Tibial nerve (tissue), 4 donors: ENCODE measurements at places on chromosomes 5 and 9. TPM values are rescaled to one million over a fixed set of nuclear protein-coding genes. Genes with fewer than 3 reads are reported as not detected.

- DNase-seq = no peak
Measured at GRCh38 chr9:88270413-88270812, 117.8 kb upstream of the SPIN1 start.

The SEMA6A gene
- total RNA-seq = 18.6 TPM

DNA sequence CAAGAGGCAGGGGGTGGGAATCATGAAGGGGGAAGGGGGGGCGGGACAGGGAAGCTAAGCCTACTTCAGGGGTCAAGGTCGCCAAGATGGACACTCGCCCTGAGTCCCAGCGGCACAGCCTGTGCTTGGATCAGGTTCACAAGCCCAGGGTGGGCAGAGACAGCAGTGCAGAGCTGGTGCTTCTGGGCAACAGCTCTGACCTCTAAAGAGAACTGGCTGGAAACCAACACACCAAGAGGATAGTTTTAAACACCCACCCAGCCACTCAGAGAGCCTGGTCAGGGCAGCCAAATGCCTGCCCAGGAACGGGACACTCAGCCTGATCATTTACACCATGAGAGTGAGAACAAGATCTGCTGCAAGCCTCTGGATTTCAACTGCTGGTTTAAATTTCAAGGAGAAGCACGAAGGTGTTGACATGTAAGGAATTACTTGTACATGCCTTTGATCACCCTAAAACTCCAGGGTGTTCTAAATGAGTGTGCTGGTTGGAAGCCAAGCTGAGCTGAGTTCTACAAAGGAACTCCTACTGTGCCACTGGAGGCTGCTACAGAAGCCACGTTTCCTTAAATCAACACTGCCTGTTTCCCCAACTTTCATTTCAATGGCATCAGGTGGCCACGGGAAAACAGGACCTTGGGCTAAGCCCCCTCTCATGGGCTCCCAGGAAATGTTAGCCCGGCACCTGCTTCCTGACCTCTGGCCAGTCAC lies 91.5 kb downstream of the TTLL11 start:
- DNase-seq = no peak

The PTGES gene
- total RNA-seq = 33.0 TPM

DNA sequence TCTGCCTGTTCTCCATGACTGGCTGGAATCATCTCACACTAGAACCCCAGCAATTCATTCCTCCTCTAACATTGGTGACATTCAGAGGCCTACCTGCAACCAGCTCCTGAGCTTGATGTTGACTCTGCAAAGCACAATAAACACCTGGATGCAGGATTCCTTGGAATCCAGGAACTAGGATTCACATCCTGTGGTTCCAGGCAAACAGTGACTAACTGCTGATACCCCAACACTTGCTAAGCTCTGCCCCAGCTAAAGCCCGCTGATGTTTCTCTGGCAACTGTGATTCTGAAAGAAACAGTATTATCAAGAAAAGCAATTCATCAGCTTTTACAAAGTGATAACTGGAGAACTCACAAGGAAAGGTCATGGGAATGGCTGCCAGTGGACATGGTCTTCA lies 29.2 kb downstream of the SUSD1 start:
- no peak for DNase-seq

GRCh38 chr5:13640270-13640669 lies 304.2 kb downstream of the DNAH5 start:
- DNase-seq = no peak

The CMYA5 gene
- total RNA-seq = 5.2 TPM

DNA sequence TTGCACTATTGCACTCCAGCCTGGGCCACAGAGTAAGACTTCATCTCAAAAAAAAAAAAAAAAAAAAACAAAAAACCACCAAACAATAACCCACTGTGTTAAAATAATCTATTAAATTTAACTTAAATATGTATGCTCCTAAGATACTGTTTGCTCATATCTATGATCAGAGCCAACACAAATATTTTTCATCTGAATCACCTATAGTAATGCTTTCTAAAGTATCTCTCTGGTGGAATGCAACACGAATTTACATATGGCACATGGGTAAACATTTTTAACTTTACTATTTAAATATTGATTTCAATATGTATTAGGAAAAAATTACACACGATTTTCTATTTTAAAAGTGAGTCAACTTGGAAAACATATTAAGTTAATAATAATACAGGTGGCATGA lies 196.4 kb downstream of the RFX3 start:
- DNase-seq = no peak

GRCh38 chr9:72538921-72539702 lies 17.7 kb downstream of the TMC1 start:
- no peak for DNase-seq

- no peak for DNase-seq
Measured at GRCh38 chr5:10902145-10902544, 141.1 kb upstream of the DAP start.

- no peak for DNase-seq
Measured at GRCh38 chr5:178651046-178651810, 24.4 kb upstream of the CLK4 start.

The C8G gene
- total RNA-seq = 3.3 TPM

The SPIN1 gene
- total RNA-seq = 62.8 TPM

GRCh38 chr5:78819166-78819565 lies 165.9 kb downstream of the ARSB start:
- no peak for DNase-seq

DNA sequence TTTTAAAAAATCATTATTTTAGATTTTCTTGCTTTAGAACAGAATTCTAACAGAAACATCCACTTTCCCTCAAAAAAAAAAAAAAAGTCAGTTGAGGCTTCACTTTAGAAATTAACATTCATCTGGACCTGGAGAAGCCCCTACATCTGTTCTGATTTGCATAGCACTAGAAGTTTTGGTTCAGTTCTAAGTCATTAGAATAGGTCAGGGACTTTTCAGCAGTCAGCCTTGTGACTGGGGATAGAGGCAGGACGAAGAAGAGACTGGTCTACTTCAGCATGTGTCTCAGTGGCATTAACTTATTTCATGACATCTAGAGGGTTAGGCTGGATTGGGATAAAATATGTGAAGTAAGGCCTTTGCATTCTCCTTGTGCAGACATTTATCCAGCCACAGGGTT lies 215.8 kb upstream of the DAB2 start:
- DNase-seq = no peak

- DNase-seq = no peak
Measured at GRCh38 chr9:106075960-106076327, 381.6 kb downstream of the TMEM38B start.

- DNase-seq = no peak
Measured at GRCh38 chr5:55636177-55636576, 75.9 kb downstream of the SLC38A9 start.

The LURAP1L gene
- total RNA-seq = 22.8 TPM

DNA sequence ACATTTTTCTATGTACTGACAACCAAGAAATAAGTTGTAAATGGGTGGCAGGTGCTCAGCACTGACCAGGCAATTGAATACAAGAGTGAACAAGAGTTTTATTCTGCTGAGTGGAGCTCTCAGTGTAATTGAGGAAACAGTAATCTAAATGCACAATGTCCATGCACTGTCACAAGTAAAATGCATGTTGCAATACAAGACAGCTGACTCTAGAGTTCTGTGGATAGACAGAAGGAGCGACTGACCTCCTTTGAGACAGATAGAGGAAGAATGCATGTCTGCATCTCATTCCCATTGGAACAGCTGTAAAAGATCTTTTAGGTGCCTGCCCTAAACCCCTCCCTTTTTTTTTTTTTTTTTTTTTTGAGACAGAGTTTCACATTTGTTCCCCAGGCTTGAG lies 299.0 kb downstream of the FBXL7 start:
- DNase-seq = no peak

The RGS7BP gene
- total RNA-seq = 0.60 TPM

The GDA gene
- total RNA-seq = 1.0 TPM

DNA sequence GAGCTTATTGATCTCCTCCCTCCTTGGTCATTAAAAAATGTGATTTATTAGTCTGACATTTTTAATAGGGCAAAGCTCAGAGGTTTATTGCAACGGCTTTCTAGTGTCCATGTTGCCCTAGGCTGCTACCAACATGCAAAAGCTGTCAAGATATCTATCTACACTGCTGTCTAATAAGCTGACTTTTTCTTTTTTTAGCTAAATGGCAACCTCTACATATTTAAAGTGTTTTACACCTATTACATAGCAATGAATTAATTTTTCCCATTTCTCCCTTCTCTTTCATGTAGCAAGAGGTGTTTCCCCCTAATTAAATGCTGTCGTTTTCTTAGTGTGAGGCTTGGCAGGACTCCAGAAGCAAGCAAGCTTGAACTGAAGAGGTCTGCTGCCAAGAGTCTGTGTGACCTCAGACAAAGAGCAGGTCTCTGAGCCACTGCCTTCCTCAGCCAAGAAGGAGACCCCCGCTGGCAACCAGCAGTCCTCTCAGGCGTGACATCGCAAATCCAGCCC lies 79.4 kb downstream of the GAS1 start:
- DNase-seq = no peak

The SVEP1 gene
- 53.8 TPM for total RNA-seq

- no peak for DNase-seq
Measured at GRCh38 chr9:3186751-3187150, 339.1 kb downstream of the RFX3 start.

The LCN9 gene
- not detected for total RNA-seq

- no peak for DNase-seq
Measured at GRCh38 chr5:115588640-115589039, 13.6 kb downstream of the TICAM2 start.

The NDUFB6 gene
- total RNA-seq = 50.6 TPM

DNA sequence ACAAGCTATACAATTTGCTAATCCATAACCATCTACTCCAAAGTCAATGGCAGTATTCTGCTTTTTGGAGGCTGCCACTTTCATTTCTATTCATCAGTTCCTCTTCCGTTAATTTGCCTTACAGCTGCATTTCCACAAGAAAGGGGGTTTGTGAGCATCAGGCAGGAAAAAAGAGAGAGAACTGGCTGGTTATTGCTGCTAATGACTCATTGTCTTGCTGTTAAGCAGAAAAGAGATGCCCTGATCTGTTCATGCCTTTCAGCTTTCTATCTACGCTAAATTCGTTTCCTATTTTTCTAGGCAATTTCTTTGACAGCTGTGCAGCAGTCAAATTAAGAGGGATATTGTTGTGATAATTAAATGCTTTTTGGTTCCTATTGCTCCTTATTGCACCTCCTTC lies 65.9 kb upstream of the GNAQ start:
- no peak for DNase-seq
